Mesothelial cell of epicardium (in vitro differentiated cells): ENCODE measurements at places on chromosomes 6 and 20. TPM values are rescaled to one million over a fixed set of nuclear protein-coding genes. Genes with fewer than 3 reads are reported as not detected.

- DNase-seq, result no peak
Measured at GRCh38 chr6:1821164-1821512, 211.4 kb downstream of the FOXC1 start.

DNA sequence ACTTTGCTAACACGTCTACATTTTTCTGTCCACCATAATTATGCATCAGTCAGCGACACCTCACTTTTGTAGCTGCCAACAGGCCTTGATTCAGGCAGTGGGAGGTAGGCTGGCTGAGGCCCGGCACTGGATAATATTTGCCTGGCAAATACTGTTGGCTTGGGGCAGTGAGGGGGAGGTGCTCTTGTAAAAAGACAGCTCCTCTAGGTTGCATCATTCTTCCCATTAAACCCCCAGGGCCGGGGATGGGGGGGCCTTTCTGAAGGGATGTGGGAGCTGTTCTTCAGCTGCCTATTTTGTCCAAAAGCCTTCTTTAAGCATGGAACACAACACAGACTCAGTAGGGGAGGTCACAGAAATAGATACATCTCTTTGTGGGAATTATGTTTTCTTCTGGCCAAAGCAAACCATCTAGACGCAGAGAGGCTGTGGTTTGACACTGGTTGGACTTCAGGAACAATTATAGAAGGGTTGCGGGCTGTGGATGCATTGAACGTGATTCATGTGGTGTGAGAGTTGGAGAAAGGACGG lies 338.3 kb upstream of the NT5E start:
- DNase-seq, result no peak

UBD gene
- 0.47 to 0.50 TPM (median 0.49 TPM) in 3 replicates for total RNA-seq

ZKSCAN3 gene
- 11.2 to 12.9 TPM (median 12.1 TPM) in 3 replicates for total RNA-seq

OCSTAMP gene
- total RNA-seq, result not detected in 3 replicates
